Hippocampal formation (tissue), 2 donors: ENCODE measurements at places on chromosomes 4 and X.

DNA sequence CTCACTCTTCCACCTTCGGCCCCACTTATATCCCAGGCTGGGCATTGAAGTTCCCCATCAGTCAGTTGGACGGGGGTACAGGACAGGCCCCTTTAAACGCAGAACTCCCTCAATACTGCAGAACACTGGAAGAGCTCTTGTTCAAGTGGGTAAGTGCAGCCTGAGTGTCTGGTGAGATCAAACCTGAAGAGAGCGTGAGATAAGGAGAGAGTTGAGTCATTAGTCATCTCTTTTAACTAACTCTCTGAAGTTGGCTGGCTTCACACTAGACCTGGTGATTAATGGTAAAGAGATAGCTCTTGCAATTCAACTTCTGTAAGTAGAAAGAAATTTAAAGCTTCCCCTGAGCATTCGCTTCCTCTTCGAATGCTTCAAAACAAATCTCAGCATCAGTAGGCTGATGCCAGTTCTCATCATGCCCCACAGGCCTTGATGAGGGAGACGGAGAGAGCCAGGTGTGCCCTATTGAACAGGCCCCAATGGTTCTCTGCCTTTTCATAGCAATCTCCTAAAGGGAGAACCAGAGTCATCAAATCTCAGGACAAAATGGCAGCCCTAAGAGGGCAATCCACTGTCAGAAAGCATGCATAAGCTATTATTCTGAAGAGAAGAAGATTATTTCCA is 41.0 kb upstream of the JADE1 start:
- DNase-seq = no peak

DNA sequence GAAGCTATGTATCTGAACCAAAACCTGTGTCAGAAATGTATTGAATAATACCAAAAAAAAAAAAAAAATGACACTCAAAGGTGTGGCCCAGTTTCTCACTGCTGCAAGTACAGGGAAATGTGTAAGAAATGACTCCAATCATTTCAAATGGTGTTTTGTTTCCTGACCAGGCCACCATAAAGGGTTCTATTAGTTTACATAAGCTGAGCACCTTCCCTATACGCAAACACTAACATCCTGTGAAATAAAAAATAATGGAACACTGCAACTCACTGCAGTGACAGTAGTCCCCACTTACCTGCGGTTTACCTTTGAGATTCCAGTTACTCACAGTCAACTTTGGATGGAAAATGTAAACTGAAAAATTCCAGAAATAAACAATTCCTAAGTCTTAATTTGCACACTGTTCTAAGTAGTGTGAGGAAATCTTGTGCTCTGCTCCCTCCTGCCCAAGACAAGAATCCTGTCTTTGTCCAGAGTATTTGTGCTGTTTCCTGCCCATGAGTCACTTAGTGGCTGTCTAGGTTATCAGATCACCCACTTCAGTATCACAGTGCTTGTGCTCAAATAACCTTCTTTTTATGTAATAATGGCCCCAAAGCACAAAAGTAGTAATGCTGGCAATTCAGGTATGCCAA is 265.3 kb downstream of the RCHY1 start:
- no peak for DNase-seq

- DNase-seq = no peak
Measured at GRCh38 chr4:4316150-4316495, 26.1 kb downstream of the ZBTB49 start.

GRCh38 chr4:83408908-83409307 is 46.7 kb downstream of the HELQ start:
- no peak for DNase-seq

DNA sequence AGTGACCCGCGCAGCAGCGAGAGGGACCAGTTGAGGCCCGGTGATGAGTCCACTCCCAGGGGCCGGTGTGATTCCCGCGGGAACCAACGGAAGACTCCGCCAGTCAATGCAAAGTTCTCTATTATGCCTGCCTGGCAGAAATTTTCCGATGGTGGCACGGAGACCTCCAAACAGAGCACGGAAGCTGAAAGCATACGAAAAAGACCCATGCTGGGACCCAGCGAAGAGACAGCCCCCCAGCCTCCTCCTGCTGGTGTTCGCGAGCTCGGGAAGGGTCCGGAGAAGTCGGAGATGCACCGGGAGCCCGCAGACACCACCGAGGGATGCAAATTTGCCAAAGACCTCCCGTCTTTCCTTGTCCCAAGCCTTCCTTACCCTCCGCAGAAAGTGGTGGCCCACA is 71.7 kb downstream of the AASDH start:
- no peak for DNase-seq

DNA sequence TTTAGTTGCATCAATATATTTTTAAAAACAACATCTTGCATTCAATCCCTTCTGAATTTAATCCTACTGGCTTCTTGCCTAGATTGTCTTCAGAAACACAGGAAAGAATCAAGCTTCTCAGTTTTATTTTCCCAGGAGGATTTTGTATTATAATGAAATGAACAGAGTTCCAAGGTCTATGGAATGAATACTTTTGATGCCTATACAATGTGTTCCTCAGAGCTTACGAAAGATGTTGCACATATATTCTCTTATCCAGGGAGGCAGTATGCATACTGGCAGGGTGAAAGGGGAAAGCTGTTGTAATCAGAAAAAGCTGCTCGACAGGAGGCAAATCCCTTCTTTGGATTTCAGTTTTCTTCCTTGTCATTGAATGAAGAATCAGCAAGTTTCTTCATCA is 8.8 kb downstream of the TMPRSS11D start:
- DNase-seq = no peak
